ENCODE measurements at places on chromosomes 4 and X.

GRCh38 chr4:88963817-88964216, 93.2 kb downstream of the FAM13A start:
- DNase-seq: no peak

DNA sequence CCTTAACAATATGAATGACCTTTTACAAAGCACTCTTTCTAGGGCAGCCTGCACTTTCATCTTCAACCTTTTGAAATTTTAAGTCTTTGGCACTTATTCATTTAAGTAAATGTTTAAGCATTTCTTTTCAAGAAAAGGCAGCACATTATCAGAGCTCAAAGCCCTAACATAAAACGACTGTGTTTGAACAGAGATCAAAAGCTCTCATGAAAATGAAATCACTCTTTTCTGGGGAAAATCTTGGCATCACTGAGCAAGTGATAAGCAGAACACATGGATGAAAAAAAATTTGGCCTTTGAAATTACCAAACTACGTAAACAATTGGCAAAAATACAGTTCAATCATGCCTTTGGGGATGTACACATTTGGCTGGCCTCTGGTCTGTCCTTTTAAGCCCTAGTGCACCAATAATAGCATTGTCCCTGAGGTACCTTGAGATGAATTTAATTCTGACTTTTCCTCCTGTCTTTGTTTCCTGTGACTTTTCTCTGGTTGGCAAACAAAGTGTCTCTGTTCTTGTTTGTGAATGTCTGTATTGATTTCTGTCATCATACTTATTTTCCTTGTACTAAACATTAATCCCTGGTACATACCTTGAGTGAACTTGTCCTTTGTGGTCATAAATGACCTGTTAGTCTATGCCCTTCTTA, 12.9 kb upstream of the ODAM start:
- DNase-seq: peak; percentile 11

- DNase-seq: no peak
These were observed 14.1 kb downstream of the RPS6KA3 start for GRCh38 chrX:20252381-20253231.

GRCh38 chrX:33330798-33331197, 119.4 kb upstream of the DMD start:
- no peak for DNase-seq

DNA sequence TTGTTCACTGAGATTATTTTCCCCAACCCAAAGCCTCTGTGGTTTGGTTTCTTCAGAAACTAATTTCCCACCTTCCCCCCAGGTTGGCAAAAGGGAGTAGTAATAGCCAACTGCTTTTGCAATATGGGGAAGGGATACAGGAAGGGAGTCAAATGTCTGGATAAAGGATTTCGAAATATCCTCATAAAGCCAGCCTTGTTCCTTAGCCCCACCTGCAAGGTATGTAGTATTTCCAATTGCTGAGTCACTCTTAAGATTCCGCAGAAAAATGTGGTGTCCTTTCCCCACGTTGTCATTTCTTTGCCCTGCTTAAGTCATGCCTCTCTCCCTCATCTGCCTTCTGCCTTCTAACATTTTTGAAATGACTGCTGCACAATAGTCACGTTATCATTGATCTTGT, 138.8 kb upstream of the DCAF8L1 start:
- no peak for DNase-seq

DNA sequence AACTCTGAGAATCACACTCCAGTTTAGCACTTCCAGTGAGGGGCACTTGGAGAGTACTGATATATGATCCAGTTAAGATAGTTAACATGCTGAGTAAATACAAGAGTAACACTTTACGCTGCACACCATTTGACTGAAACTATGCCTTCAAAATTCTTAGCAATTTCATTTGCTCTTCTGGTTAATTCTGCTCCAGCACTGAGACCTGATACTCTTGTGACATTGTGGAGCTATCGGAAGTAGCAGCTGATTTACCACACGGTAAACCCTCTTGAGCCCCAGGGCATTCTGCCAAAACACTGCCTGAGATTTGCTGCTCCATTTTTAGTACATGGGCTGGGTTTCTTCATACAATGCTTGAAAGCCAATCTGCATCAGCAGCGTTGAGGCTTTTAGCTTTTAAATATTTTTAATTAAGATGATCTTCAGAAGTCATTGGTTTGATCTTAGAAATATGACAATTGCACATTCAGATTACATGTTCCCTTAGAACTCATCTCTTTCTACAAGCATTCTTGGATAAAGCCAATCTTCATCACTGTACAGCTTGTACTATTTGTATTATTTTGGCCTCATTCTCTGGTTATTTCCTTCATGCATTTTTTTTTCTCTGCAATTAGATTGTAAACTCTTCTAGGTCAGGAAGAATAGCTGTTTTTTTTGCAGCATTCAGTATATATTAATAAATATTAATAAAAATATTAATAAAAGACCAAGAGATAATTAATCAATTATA, 67.8 kb upstream of the ETNPPL start:
- peak; percentile 73 for DNase-seq

DNA sequence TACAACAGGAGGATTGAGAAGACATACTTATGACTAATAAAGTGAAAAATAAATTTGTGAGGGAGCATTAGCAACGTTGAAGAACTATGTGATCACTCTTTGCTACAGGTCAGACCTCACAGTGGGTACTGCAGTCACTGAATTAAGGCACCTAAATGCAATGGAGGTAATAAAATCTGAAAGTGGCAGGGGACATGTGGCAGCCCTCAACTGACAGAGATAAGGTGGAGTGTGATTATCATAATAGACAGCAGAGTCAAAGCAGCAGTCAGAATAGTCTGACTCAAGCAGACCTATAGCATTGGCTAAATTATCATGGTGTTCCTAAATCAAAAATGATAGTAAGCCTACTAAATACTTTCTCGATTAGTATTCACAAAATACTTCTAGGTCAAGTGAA, 1220.5 kb downstream of the PCDH18 start:
- no peak for DNase-seq

DNA sequence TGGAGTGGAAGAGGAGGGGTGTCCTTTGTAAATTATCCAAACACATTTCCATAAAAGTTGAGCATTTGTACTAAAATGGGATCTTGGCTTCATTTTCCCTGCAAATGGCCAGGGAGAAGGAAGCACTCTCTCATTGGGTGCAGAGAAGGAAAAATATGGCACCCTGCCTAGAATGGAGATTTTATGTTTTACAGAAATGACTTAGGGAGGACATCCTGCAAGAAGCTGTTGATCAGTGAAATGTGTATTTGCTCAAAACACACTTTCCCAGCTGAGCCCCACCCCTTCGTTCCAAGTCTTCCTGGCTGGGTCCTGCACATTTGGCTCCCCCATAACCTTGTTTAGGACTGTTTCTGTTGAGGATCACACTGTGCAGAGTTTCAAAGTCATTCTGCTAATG, 213.5 kb upstream of the TAPT1 start:
- peak; percentile 20 for DNase-seq

- peak; percentile 16 for DNase-seq
These were observed 187.3 kb upstream of the CXCL13 start for GRCh38 chr4:77418333-77418732.

DNA sequence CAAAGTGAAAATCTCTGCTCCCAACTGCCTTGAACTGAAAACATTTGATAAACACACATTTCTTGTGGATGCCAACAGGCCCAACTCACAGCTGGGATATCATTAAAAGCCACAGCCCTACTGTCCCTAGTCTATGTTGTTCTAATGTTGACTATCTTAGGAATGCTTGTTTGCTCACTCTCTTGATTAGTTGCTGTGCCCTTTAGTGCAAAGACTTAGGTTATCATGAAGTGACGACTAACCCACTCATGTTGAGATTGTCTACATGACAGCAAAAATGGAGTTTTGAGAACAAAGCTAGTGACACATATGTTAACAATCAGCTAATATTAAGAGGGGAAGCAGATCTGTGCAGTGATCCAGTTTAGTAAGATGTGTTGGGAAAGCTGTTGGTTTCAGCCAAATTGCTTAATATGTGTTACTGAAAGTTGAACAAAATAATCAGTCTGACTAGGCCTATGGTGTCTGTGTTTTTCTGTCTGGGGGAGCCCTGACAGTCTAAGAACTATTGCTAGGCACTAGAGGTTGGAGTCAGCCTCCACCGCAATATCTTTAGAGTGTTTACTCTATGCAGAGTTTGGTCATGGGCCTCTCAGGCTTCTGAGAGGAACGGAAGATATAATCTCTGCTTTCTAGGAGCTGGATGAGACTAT, 125.5 kb downstream of the ATG4A start:
- peak; percentile 12 for DNase-seq

DNA sequence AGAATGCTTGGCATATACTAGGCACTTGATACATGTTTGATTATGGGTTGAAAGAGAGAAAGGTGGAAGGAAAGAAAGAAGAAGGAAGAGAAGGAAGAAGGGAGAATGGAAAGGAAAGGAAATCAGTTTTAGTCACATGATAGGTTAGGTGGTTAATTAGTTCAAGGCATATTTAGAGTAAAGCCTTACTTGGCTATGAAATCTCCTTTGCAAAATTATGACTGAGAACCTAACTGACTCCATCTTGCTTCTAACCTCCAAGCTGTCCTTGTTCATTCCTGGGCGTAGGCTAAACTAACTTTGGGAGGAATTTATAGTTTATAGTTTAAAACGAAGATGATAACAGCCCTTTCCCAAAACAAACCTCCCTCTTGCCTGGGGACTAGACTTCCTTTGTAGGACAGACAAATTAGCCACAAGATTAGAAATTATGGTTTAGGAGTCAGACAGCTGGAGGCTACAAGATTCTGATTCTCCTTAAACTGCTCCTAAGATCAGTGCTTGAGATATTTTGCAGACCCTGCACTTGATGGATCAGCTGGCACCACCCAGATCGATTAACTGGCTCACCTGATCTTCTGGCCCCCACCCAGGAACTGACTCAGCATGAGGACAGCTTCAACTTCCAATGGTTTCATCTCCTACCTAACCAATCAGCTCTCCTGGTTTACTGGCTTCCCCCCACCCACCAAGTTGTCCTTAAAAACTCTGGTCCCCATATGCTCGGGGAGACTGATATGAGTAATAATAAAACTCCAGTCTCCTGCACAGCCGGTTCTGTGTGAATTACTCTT, 55.0 kb downstream of the TXK start:
- no peak for DNase-seq

DNA sequence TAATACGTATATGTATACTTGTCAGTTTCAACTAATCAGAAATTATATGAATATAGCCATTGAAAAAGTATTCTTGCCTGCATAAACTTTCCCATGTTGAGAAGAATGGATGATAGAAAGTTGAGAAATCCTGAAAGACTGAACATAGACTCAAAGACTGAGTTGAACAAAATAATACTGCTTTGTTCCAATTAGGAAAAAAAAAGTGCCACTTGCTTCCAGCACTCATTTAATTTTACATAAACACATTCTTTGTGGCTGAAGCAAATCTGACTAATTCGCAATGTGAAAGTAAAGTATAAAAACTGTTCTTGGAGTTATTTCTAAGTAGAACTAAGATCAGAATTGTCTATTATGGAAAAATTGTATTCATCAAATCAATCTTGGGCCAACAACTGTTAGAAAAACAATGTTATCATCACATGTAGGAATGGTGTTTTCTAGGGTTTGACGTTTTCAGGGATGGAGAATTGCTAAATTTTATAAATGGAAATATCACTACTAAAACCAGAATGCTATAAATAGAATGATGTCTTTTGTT, 2334.6 kb downstream of the PCDH7 start:
- no peak for DNase-seq

DNA sequence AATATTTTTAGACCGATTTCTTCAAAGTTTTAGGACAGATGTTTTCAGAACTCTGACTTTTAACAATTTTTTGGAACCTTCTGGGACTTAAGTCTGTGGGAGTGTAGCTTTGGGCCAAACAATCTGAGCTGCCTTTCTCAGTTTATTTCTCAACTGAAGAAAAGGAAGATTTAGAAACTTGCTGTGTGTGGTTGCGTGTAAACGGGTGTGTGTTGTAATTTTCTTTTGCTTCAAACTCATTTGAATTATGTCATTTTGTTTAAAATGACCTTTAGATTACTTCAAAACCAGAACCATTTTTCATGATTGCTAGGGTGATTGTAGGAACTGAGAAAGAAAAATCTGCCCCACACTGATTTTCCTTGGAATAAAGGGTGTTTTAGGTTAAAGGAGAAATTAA, 577.7 kb upstream of the GALNTL6 start:
- no peak for DNase-seq

- DNase-seq: no peak
These were observed 206.5 kb upstream of the STK26 start for GRCh38 chrX:131816551-131817136.

GRCh38 chr4:63717384-63717783, 691.9 kb downstream of the TECRL start:
- peak; percentile 43 for DNase-seq

DNA sequence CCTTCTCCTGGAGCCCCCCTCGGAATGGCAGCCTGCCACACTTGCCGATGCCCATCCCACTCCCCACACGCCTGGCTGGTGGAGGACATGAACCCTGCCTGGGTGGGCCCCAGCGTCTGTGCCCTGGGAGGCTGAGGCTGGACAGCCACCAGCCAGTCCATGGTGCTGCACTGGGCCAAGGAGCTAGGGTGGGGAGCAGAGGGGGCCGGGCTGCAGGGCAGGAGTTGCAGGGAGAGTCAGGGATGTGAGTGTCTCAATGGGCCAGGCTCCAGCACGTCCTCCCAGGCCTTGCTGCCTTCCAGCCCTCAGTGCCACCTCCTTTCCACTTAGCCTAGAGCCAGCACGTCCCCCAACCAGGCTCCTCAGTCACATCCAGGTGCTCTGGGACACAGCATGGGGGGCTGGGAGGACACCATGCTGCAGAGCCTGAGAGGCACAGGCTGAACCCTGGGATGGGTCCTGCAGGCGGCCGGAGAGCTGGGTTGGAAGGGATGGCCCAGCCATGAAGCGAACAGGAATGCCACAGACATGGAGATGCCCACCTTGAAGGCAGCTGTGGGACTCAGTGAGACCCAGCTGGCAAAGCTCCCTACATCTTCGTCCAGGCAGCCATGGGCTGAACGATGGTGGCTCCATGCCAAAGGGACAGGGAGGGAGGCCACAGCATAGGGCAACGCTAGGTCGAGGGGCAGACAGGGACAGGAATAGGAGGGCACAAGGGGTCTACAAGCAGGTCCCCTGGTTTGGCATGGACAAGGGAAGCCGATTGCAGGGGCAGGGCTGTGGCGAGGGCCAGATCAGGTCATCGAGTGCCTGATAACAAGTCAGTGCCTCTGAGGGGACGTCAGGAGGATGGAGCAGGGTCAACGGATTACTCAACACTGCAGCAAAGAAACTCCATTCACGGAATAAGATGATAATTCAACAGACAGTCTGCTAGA, 30.1 kb upstream of the MXD4 start:
- no peak for DNase-seq

DNA sequence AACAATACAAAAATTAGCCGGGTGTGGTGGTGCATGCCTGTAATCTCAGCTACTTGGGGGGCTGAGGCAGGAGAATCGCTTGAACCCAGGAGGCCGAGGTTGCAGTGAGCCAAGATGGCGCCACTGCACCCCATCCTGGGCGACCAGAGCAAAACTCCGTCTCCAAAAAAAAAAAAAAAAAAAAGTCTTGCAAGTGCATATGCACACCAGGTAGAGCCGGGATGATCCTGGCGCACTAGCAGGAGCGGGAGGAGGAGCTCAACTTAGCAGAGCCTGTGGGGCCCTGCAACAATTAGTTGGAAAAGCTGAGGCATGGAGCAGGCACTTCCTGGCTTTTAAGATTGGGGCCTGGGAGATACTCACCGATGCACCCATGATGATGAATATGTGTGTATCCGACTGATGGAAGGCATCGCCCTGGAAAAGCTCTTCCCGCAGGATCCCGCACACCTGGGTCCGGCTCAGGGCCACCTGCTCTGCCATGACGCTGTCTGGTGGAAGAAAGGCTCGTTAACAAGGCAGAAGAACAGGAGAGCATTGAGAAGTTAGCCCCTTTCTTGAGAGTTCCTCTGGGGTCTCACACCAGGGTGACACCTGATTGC, 872 bp downstream of the G6PD start:
- DNase-seq: no peak

All from eye (tissue), 1 donor.